ENCODE measurements at places on chromosomes 4 and X.

GRCh38 chr4:25330905-25331808 is 18.6 kb downstream of the ZCCHC4 start:
- no peak for DNase-seq

DNA sequence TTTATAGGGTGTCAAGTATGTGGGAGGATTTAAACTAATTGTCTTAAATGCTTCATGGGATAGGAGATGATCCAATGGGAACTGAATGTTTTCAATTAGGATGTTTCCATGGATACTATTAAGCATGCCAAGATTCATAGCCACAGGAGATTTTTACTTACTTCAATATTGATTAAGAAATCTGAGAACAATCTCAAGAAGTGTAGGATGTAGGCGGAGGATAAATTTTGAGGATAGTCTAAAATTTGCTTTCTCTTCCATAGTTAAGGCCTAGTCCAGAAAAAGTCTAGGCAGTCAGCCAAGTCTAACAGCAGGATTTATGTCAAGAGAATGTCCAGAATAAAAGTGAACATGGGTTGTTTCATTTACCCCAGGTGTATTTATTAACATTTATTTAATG is 32.8 kb downstream of the REPS2 start:
- DNase-seq: no peak

GRCh38 chrX:68681443-68681941 is 34.0 kb downstream of the STARD8 start:
- DNase-seq: no peak

GRCh38 chr4:42310806-42311205 is 86.5 kb upstream of the SHISA3 start:
- no peak for DNase-seq

DNA sequence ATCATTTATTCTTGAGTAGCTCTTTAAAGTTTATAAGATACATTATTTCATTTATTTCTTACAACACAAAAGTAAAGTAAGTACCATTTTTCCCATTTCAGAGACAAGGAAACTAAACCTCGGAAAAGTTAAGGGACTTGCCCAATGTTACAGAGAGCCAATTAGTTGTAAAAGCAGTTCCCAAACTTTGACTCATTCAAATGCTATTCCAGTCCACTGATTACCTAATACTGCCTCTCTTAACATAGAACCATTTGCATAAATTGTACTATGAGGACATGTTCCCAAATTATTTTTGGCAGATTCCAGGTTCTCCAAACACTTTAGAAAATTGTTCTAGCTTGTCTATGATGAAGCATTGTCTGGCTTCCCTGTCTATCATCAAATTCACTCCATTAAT is 45.6 kb upstream of the GRIA3 start:
- DNase-seq: no peak

GRCh38 chr4:61373901-61374440 is 173.8 kb downstream of the ADGRL3 start:
- DNase-seq: no peak

GRCh38 chr4:6469898-6470501 is 2.4 kb downstream of the PPP2R2C start:
- no peak for DNase-seq

- DNase-seq: no peak
Observed at GRCh38 chr4:98446499-98447375, 185.6 kb downstream of the RAP1GDS1 start.

DNA sequence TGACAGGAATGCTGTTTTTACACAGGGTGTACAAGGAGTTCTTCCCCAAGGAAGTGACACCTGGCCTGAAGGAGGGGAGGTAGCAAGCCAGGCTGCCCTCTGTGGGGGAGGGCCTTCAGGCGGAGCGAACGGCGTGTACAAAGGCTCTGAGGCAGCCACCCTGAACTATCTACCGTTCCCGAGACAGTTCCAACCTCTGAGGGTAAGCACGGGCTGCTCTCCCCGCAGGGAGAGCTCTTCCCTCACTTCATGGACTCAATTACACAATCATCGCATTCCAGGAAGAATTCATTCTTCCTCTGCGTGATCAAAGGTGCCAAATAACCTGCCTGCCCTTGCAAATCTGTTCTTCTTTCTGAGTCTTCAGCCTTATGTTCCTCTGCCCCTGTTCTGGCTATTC is 4.8 kb downstream of the ELK1 start:
- no peak for DNase-seq

DNA sequence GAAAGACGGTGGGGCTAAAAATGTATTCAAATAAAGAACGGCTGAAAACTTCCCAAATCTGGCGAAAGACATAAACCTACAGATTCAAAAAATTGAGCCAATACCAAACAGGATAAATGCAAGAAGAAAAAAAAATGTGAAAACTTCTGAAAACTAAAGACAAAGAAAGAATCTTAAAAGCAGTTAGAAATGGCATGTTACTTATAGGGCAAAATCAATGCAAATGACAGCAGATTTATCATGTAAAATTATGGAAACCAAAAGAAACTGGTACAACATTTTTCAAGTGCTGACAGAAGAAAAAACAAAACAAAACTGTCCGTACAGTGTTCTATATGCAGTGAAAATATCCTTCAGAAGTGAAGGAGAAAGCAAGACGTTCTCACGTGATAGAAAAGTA is 239.0 kb downstream of the PDGFC start:
- DNase-seq: no peak

- no peak for DNase-seq
Observed at GRCh38 chr4:169269916-169270809, 593 bp downstream of the SH3RF1 start.

DNA sequence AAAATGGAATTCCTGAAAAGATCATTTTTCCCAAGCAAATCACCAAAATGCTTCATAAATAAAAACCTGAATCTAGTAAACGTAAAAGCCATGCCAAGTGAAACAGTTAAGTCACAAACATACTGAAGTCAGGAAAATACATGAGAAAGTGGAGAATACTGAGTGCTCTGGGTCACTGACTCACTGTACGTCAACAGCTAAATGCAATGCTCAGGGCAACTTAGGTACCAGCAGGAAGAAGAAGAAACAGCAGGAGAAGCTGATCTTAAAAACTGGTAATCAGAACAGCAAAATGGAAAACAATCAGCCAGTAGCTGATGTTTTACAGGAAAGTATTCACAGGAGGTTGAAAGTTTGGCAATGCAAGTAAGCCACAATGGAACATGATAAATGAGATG is 252.6 kb upstream of the ETNPPL start:
- no peak for DNase-seq

GRCh38 chrX:14344172-14344940 is 185.0 kb upstream of the GLRA2 start:
- no peak for DNase-seq

DNA sequence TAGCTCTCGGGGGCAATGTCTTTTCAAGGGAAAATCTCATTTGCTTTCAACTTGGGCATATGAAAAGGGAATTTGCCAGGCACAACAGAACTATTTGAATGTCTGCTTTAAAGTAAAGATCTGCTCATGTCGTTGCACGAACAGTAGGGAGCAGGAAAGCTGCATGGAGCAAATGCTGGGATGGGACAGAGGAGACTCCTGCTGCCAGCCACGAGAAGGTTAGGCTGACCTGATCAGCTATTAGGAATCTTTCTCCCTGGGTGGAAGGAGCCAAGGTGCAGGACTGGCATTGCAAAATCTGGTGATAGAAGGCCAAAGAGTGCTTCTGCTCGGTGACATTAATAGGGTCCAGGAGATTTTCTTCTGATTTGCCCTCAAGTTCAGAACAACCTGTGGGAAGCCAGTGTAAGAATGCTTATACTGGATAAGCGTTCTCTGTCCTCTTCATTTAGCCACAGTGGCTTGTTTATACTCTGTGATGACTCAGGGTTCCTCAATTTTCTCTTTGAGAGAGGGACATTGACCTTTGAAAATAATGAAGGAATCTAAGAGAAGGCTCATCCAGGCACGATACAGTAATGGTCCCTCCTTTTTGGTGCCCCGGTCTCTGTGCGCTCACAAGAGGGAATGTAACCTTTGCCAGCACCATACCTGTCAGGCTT is 22.9 kb downstream of the FHL1 start:
- DNase-seq: no peak

- no peak for DNase-seq
Observed at GRCh38 chr4:26964512-26964911, 103.9 kb downstream of the STIM2 start.

DNA sequence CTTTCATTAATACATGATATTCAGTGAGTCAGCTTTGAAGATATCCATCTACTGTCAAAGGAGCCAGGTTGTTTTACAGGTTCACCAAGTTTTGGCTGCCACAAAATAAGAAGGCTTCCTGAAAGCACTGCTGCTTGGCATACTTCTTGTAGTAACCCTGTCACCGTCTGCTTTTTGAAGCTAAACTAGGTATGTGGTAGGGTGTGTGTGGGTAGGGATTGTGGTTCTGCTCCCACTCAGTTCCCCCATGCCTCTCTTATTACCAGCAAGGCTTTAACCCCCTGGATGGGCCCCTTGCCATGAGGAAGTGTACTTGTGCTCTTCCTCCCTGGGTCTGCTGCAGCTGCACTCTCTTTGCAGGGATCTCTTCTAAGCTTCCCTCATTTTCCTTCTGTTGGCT is 191.2 kb downstream of the BANK1 start:
- no peak for DNase-seq

Data from stimulated activated CD4-positive, alpha-beta T cell treated with anti-CD3 and anti-CD28 coated beads, Interleukin-1b, Interleukin-23, amount 100 ng/mL, for 1 hour (primary cell).